ENCODE measurements at places on chromosomes 6 and 20.

DNA sequence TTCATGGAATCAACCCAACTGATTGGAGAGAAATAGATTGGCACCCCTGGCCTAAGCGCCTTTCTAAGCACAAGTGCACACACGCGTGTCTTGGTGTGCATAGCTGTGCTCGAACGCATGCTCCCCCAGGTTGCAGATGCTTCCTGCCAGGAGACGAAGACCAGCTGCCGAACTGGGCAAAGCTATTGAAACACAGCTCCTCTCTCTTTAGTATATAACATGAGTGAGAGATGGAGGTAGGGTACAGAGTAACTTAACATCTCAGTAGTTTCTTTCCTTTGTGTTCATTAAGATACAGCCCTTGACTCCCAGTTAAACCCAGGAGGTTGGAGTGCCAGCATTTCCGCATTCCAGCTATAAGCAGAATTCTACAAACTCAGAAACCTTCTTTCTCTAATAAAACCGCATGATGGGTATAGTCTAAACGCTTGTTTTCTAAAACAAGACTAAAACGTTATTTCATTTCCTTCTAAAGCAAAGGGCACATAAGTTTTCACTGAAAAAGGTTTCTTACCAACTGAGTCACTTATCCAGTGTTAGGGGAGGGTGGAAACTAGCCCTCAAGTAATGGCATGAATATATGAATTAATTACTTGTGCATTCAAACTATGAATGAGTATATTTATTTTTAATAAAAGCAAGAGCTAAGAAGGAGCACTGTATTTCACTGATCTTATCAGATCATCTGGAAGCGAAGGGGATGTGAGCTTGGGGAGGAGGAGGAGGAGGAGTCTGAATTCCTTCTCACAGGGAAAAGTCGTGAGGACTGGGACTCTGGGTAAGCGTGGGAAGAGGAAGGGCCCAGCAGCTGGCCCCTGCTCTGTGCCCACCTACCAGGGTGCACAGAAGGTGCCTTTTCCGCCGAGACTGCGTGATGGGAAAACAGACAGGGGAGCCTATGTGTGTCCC, 179.2 kb downstream of the TMEM242 start:
- H3K27ac ChIP-seq, result peak overlapping the region; percentile 78
- H3K27me3 ChIP-seq, result no peaks in the 10 kb centered on the region
- peaks cover 10% of the 10 kb centered on the region for H3K36me3 ChIP-seq
- peak overlapping the region; percentile 30 for H3K4me3 ChIP-seq
- no peak for DNase-seq

- H3K4me3 ChIP-seq, result no peak overlapping the region
- DNase-seq, result no peak
- peaks cover 79% of the 10 kb centered on the region for H3K27me3 ChIP-seq
- no peak overlapping the region for H3K27ac ChIP-seq
These were observed 574 bp downstream of the ARHGAP40 start for GRCh38 chr20:38602185-38602581.

GRCh38 chr20:10239954-10240353, 21.3 kb downstream of the SNAP25 start:
- no peaks in the 10 kb centered on the region for H3K27me3 ChIP-seq
- DNase-seq, result no peak
- H3K36me3 ChIP-seq, result no peaks in the 10 kb centered on the region
- no peaks in the 10 kb centered on the region for H3K4me1 ChIP-seq

DNA sequence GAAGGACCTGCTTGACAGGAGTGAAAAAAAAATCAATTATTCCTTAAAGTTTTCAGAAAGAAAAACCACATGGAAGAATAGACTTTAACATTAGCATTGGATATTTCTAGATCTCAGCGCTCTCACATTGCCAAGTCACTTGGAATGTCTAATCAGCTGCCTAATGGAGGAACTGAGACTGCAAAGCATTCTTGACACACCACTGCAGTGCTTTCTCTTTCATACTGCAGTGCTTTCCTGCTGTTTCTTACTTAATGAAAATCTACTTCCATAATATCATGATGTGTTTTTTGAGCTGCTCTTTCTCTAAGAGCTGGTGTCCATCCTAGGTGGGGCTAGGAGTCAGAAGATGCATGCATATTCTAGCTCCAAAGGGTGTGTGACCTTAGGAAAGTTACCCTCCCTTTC, 20.4 kb upstream of the MCM3 start:
- peaks cover 15% of the 10 kb centered on the region for H3K4me1 ChIP-seq
- peak overlapping the region; percentile 50 for H3K27ac ChIP-seq
- H3K4me3 ChIP-seq, result peak overlapping the region; percentile 3
- no peaks in the 10 kb centered on the region for H3K27me3 ChIP-seq

DNA sequence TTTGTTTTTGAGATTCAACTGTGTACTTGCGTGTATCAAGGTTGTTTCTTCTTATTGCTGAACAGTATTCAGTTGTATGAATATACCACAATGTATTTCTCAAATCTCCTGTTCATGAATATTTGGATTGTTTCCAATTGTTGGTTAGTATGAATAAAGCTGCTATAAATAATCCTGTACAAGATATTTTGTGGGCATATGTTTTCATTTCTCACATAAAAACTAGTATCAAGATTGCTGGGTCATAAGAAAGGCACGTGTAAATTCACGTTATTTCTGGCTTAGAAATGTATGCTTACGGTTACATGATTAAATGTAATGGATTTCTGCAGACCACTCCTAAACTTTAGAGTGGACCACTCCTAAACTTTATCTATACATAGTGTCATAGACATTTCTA, 96.6 kb downstream of the BTBD3 start:
- no peak overlapping the region for H3K27ac ChIP-seq
- no peak for DNase-seq
- H3K27me3 ChIP-seq, result no peaks in the 10 kb centered on the region
- no peaks in the 10 kb centered on the region for H3K36me3 ChIP-seq

GRCh38 chr6:158867381-158868121, 48.4 kb upstream of the EZR start:
- H3K27me3 ChIP-seq, result no peaks in the 10 kb centered on the region
- no peak for DNase-seq
- no peak overlapping the region for H3K4me3 ChIP-seq
- H3K36me3 ChIP-seq, result no peaks in the 10 kb centered on the region

All from left ventricle myocardium inferior (tissue), 1 donor.